Stimulated activated CD8-positive, alpha-beta memory T cell treated with anti-CD3 and anti-CD28 coated beads, Interleukin-4, amount 100 ng/mL, for 1 hour (primary cell): ENCODE measurements at places on chromosomes 12 and 14.

GRCh38 chr12:52942066-52942900 is 6.6 kb upstream of the KRT18 start:
- DNase-seq, result no peak

- DNase-seq, result no peak
Observed at GRCh38 chr12:16385782-16386646, 38.6 kb downstream of the MGST1 start.

DNA sequence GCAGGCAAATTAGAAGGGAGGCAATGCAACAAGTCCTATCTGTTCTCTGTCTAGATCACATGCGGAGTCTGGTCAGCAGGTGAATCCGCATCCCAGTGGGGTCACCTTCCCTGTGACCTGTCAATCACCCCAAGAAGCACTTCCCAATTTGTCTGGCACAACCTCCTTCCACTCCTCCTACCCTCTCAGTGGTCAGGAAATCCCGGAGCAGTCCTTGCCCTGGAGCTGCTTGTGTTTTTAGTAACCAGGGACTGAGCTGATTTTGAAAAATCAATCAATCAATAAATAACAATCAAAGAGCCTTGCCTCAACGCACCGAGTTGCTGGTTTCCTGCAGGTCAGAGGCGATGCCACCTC is 572 bp upstream of the ACSS3 start:
- DNase-seq, result no peak

- DNase-seq, result no peak
Observed at GRCh38 chr12:52528641-52529143, 8.5 kb upstream of the KRT5 start.

DNA sequence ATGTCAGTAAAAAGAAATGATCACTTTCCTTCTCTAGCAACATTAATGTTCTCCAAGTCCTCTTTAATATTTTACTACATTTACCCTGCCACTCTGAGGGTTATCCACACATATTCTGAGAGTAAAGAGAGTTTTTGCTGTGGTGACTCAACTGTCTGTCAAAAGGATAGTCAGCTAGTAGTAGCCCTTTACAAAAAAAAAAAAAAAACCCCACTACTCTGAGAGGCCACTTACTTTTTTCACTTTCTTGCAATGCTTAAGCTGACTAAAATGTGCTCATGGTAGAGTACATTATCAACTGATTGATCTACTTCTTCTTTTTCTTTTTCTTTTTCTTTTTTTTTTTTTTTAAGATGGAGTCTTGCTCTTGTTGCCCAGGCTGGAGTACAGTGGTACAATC is 27.6 kb upstream of the PPM1A start:
- no peak for DNase-seq

- DNase-seq, result no peak
Observed at GRCh38 chr14:72420749-72421474, 473.0 kb downstream of the DPF3 start.

DNA sequence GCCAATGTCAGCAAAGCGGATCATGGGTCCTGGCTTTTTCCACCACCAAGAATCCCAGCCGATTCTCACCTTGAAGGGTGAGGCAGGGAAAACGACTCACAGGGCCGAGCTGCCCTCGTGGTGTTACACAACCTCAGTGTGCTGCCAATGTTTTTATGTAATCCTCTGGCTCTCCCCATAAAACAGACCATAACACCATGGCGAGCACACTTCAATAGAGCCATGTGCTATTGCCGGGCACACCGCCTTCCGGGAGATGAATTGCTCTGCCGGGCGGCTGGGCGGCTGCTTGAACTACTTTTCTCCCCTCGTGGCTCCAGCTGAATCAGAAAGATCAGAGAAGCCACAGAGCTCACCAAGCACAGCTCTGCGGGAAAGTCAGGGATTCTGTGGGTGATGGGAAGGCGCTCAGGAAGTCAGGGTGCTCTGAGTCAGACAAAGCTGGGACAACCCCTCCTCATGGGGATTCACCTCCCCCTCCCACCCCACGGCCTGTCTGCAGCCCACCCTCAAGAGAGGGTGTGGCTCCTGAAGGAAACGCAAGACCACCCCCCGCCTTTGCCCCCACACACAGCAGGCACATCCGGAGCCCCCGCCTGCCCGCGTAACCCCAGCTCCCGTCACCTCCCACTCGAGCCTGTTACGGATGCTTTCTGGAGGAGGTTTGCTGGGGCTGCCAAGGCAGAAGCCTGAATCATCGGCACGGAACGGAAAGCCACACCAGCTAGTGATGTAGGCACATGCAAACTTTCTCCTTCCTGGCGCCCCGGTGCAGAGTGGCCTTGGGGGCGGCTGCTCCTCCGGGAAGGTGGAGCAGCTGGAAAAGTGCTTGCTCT is 1.8 kb downstream of the GALNT9 start:
- DNase-seq, result no peak

DNA sequence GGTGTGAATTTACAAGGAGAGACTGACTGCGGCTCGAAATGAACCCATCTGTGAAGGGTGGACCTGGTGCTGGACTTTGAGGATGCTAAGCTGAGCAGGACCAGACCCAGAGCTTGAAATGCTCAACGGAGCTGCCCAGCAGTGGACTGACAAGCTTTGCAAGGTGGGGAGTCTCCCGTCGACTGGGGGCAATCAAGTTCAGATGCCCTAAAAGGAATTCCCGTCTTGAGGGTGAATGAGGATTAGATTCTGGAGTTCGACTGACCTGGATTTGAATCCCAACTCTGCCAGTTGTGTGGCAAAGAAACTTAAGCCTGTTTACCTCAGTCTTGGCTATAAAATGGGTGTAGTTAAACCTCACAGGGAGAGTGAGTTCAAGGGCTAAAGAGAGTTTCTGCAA is 204.4 kb upstream of the LHX5 start:
- no peak for DNase-seq

DNA sequence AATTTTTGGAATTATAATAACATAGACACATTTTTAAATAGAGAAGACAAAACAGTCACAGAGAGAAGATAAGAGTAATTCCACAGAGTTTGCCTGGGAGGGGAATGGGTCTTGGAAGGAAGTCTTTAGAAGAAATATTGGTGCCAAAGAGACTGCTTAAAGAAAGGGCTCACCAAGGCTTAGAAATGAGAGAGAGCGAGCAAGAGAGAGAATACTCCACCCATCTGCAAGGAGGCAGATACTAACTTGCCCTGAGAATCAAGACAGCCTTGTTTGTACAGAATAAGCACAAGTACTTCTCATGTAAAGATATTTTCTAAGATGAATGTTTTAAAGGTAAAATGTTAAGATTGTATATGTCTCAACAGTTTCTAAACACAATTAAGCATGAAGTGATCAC is 165.5 kb downstream of the SLC38A4 start:
- DNase-seq, result no peak

GRCh38 chr14:91305650-91306431 is 61.3 kb upstream of the GPR68 start:
- no peak for DNase-seq

DNA sequence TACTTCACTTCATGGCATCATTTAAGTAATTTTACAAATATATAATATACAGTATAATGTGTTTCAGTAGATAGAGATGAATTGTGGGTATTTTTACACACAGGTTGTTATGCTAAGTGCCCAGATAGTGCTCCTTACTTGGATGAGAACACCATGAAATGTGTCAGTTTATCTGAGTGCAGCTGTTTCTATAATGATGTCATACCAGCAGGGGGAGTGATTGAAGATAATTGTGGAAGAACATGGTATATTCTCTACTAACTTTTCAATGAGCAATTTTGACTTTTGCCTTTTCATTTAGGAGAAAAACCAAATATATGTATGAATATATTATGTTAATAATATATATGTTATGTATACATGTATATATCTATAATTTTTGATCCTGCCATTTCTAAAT is 221.6 kb downstream of the LRRK2 start:
- no peak for DNase-seq

- DNase-seq, result no peak
Observed at GRCh38 chr14:91352053-91352452, 65.6 kb downstream of the CCDC88C start.

DNA sequence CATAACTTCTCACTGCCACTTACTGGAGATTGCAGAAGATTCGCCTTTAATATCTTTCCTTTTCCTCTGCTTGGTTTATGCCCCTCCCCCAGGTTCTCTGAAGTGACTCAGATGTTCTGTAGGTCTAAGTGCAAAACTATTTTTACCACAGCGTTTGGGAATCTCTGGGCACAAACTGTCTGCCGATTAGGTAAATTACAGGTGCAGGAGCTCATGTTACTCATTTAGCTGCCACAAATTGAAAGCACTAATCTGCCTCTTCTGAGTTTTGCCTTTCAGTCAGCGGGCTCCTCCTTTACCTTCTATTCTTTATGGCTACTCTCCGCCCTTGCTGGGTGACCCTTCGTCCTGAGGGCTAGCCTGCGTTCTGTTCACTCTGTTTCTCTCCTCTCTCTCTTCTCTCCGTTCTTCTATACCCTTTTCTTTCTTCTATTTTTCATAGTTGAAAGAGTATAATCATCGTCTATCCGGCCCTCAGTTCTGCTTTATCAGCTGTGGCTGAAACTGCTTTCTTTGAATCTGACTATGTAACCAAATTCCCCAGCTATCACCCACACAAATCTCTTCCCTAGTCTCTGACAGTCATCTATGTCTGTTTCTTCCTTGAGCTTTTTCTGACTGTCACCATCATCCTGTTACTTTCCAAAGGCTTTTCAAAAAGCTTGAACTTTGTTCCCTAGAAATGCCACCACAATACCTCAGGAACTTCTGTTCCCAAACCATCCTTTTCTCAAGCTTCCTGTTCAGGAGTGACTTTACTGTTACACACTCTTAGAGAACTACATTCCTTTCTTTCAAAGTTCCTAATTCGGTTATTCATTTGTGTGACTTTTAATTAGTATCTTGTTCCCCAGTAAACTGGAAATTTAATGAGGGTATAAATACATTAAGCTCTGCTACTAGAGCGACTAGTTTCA is 4.3 kb upstream of the MYF6 start:
- DNase-seq, result no peak

- no peak for DNase-seq
Observed at GRCh38 chr12:52364901-52365489, 2.3 kb downstream of the KRT85 start.

DNA sequence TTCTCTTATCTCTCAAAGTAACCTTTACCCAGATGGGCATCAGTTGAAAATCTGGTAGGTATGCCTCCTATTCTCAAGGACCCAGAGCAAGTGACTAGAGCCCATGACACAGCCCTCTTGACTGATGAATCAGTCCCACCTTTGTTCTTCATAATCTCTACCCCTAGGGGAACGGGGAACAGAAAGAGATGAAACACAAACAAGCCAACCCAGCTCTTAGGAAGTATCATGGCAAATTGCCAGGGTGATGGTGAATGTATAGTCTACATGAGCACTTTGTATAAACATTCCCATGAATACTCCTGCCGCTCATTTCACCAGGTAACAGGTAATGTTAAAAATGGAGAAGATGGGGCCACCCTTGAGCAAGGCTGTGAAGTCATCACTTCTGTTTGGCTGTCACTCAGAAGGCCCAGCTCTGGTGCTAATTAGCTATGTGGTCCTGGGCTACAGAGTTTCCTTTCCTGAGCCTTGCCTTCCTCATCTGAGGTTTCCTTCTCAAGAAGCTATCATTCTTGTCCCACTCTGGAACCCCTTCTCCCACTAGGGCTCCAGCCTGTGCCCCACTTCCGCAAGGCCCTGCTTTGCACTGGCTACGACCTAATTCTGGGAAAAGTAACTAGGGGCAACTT is 161.7 kb downstream of the ANO2 start:
- no peak for DNase-seq

DNA sequence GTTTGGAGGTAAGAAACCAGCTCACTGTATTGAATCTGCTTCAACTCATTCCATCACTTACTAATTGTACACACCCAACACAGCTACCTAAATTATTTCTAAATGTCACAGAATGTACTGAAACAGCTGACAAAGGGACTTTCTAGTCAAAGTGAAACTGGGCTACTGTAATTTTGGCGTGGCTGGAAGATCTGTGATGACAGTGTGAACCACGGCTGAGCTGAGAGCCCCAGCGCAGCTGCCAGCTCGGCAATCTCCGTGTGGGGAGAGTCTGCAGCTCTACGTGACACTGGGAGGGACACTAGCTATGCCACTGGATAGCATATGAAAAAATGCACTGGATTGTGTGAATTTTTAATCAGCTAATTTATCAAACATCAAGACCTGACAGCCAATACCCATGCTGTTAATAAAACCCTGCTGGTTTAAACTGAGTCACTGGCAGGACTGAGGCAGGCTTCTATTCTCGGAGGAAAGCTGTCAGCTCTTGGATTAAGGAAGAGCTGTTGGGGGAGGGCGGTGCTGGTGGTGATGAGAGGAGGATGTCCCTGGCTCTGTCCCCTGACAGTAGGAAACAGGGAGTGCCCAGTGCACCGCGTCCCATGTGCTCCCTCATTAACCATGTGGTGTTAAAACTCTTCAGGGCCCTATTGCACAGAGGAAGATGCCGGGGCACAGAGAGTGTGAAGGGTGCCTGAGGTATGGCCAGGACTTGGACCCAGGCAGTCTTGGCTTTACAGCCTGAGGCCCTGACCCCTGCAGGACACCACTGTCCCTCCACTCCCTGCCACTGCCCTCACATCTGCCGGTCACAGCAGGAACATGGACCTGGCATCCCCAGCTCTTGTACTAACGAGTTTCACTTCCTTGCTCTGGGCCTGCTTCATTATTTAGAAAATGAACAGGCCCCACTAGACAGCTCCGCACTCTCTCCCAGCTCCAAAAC is 13.3 kb downstream of the SLC15A4 start:
- no peak for DNase-seq

- no peak for DNase-seq
Observed at GRCh38 chr12:18443768-18444437, 182.6 kb downstream of the PIK3C2G start.

DNA sequence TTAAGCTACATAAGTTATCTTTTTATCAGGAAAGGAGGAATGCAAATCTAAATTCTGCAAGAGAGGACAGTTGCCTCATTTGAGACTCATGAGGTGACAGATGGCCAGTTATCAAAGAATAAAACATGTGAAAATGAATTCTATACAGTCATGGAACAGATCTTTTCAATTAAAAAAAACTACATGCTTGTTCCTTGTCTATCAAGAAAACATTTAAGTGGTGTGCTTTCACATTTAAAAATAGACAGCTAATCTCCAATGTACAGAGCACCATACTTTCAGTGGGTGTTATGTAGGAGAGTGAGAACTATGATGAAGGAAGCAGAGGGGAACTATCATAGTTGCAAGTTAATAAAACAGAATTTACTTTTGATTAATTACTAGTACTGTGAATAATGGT is 76.7 kb upstream of the TTC7B start:
- no peak for DNase-seq

DNA sequence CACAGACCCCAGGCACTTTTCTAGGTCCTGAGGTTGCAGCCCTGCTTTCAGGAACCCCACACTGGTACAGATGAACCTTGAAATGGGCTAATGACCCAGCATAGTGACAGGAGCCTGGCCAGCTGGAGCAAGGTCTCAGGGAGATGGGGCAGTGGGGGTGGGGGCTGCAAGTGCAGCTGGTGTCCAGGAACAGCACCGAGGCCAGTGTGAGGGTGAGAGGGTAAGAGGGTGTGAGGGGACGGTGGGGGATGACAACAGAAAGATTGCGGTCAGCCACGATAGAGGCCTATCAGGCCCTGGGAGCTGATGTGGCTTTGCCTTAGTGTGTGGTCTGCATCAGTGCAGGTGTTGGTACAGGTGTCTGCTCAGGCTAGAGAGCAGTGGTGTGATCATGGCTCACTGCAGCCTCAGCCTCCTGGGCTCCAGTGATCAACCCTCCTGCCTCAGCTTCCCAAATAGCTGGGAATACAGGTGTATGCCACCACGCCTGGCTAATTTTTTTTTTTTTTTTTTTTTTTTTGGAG is 59.7 kb downstream of the EP400 start:
- no peak for DNase-seq
